Cardiac muscle cell (in vitro differentiated cells and primary cell): ENCODE measurements at places on chromosomes 7 and 10.

DNA sequence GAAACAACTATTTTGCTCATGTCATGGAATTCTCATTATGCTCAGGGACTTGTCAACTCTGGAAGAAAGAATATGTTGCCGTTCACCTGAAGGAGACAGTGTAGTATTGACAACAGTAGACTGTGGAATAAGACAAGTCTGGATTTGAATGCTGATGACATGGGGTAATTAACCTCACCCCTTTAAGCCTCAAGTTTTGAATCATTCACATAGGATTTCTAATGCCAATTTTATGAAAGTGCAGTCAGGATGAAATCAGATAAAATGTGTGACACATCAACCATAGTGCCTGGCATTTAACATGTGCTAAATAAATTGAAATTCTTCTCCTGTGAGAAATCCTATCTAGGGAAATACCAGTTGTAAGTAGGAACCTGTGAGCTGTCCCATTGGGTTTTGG, 305.8 kb downstream of the KIF20B start:
- peak; percentile 17 for DNase-seq

DNA sequence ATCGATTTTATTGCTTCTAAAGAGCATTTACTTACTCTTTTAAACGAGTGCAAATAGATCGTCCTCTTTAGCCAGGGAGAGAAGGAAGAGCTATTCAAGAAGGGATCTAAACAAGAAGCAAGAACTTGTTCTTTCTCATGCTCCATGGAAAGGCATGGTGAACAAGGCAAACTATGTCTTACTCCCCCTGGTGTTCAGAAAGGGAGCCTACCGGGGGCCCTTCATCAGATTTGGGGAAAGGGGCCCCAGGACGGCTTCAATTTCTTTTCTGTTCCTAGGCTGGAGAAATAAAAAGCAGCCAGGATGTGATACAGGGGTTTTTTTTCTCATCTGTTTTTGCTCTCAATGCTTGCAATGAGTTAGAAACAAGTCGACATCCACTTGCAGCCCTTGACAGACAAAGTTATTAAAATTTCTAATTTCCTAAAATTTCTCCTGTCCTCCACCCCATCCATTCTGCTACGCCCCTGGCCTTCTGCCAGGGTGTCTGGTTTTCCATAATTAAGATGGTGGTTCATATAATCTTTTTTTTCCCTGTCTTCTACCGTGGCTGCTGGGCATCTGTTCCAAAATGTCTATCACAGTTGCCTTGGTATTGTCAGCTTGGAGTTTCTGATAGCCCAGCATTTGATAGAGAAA, 214.4 kb downstream of the CREB5 start:
- DNase-seq = peak; percentile 48

- DNase-seq = no peak
Observed at GRCh38 chr7:146575903-146576302, 459.3 kb downstream of the CNTNAP2 start.

DNA sequence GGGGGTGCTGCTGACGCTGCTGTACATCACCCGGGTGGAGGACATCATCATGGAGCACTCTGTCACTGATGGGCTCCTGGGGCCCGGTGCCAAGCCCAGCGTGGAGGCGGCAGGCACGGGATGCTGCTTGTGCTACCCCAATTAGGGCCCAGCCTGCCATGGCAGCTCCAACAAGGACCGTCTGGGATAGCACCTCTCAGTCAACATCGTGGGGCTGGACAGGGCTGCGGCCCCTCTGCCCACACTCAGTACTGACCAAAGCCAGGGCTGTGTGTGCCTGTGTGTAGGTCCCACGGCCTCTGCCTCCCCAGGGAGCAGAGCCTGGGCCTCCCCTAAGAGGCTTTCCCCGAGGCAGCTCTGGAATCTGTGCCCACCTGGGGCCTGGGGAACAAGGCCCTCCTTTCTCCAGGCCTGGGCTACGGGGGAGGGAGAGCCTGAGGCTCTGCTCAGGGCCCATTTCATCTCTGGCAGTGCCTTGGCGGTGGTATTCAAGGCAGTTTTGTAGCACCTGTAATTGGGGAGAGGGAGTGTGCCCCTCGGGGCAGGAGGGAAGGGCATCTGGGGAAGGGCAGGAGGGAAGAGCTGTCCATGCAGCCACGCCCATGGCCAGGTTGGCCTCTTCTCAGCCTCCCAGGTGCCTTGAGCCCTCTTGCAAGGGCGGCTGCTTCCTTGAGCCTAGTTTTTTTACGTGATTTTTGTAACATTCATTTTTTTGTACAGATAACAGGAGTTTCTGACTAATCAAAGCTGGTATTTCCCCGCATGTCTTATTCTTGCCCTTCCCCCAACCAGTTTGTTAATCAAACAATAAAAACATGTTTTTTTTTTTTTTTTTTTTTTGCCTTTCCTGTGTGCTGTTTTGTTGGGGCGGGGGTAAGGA, 55.8 kb downstream of the TSPAN15 start:
- DNase-seq = no peak

DNA sequence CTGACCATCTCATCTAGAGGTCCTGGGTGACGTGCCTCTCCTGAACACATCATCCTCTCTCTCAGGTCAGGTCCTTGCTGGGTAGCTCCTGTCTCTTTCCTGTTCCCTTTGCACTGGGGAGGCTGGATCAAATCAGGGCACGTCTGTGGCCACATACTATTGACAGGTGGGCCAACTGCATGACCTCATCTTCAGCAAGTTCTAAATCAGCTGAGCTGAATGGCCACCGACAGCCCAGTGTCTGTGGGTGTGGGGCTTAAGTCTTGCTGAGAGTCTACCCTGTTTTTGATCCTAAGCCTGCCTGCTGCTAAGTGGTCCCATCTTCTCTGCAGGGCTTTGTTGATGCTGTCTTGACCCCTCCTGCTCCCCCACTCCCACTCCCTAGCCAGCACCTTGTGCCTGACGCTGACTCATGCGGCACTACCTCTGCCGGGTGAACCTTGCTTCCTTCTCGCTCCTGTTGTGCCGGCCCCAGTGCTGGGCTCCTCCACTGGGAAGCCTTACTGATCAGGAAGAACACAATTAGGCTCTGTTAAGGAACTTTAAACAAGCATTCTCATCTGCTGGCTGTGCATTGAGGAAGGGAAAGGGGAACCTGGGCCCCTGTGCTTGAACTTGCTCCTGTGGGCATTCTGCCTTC, 440.4 kb downstream of the PLXNA4 start:
- DNase-seq = no peak

DNA sequence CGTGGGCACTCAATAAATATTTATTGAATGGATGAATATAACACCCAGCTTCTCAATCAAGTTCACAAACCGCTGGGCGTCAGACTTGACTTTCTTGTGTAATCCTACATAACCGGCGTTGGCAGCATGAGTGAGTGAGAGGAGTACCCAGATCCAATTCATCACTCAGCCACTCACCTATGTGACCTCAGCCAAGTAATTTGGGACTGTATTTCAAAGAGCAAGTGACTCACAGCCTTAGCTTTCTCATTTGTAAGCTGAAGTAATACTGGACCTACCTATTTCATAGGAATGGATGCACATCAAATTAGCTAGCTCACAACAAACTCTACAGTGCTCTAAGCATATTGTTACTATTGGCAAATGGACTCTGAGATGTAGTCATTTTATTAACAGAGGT, 53.8 kb upstream of the FAM204A start:
- no peak for DNase-seq

DNA sequence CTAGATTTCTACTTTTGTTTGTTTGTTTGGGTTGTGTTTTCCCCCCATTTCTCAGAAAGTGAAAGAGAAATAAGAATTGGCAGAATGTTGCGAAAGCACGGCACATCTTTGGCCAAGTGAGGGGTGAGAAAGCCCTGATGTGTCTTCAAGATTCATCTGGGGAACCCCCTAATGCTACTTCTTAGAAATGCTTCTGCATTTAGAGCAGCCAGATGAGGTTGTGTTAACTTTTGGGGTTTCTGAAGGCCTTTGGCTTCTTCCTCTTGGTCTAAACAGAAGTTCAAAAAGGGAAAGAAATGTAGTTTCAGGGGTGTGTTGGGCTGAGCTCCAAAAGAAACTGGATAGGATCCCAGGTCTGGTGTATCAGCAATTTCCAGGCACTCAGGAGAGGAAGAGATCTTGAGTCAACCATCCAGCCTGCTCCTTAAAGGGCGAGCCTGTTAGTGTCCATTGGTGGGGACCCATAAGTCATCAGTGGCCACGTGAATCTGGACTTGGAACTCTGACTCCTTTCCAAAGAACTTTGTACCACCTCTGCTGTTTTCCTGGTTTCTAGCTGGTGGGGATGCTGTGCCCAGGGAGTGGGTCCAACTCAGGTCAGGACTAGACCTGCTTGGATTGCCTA, 6.5 kb downstream of the DUSP5 start:
- no peak for DNase-seq

DNA sequence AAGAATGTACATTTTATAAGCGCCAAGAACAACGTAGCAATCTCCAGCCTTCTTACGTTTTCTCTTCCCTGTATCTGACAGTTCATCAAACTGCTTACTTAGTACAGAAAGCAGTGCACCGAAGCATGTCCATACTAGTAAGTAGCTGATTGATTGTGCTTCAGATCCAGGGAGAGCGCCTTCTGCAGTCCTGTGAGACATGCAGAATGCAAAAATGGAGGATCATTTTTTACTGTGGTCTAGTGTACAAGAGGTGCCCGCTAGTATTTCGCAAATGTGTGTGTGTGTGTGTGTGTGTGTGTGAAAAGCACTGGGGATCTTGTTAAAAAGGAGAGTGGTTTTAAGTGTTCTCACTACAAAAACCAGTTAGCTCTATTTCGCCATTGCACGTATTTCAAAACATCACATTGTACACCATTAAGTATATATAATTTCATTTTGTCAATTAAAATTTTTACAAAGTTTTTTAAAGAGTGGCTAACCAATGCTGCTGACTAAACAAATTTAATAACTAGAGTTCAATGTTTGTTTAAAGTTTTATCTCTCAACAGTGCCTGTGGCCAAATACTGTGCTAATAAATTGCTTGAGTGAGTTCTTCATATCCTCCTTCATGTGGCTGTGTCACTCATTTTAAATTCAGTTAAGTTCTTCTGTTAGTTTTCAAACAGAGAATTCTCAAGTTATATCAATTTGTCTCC, 99.6 kb downstream of the ZMYND11 start:
- DNase-seq = no peak

- DNase-seq = peak; percentile 66
Observed at GRCh38 chr7:137591421-137591837, 247.9 kb upstream of the PTN start.

DNA sequence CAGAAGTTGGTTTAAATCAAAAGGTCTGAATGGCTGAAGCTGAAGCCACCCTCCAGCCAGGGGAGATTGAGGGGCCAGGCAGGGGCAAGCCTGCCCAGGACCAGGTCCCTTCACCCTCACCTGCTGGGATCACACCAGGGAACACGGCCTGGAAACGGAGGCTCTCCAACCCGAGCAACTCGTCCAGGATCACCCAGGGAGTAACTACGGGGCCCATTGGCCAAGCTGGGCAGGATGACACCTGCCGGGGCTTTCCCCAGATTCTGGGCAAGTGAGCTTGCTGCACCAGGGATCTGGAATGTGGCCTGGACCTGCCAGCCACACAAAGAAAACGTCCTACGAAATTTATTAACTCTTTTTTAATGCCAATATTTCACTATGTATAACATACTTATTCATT, 30.4 kb upstream of the PPP2R2D start:
- no peak for DNase-seq

- DNase-seq = peak; percentile 68
Observed at GRCh38 chr7:94298943-94299342, 95.8 kb upstream of the COL1A2 start.

- DNase-seq = no peak
Observed at GRCh38 chr10:45653454-45653853, 19.1 kb downstream of the ZFAND4 start.

GRCh38 chr7:50069613-50070012, 23.4 kb downstream of the ZPBP start:
- DNase-seq = no peak

DNA sequence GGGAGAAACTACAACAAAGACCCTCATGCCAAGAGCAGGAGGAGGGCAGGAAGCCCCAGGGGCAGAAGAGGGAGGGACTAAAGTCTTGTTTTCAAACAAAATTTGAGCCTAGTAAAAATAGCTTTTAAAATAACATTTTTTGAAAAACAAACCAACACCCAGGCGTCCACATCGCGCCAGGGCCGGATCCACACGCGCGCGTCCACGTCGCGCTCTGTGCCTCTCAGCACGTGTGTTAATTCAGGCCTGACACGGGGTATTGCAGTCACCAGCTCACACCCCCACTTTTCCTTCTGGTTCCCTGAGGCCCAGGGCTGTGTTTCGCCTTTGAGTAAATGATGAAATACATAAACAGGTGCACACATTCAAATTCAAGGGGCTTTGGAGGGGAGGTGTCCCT, 196.2 kb downstream of the TCERG1L start:
- DNase-seq = no peak

DNA sequence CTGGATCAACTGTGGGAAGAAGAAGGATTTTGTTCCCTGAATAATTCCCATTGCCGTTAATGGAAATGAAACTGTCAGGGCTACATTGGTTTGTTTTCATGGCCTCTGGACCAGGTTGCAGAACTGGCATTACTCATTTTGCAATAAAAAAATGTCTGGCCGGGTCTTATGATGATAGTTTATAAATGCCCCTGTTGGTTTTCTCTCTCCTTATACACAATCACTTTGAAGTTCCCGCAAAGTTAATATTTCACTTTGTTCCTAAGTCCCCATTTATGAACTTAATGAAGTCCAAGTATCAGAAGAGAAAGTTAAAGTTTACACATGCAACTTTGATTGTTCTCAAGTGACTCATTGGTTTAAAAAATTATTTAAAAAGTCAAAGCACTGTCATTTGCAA, 150.7 kb upstream of the PRR15 start:
- DNase-seq = no peak

DNA sequence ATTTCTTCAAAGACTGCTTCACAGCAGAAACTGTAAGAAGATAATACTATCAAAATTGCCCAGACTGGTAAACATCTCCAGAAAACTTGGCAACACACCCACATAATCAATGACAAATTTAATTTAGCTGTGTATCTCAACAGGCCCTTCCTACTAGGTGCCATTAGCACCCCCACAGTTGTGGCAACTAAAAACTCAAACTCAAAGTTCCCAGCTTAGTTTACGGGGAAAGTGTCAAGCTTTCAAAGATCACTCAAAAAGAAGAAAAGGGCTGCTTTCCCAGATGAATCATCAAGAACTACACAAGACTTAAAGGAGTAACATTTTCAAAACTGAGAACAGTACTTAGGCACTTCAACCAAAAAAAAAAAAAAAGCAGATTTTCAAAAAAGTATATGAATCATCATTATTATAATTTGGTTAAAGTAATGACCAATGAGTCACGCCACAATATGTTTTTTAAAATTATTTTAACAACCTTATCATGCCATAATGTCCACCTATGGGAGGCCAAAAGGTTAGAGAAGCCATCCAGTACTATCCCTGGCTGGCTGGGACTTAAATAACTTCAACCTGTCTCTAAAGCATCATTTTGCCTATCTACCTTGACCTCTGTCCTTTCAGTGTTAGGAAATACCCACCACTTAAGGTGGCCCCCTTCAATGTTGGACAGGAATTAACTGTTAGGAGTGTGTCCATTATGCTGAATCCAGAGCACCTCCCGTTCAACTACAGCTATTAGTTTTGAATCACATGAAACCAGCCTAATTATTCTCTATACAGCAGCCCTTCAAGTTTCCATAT, 90.8 kb downstream of the ZFAND4 start:
- no peak for DNase-seq

DNA sequence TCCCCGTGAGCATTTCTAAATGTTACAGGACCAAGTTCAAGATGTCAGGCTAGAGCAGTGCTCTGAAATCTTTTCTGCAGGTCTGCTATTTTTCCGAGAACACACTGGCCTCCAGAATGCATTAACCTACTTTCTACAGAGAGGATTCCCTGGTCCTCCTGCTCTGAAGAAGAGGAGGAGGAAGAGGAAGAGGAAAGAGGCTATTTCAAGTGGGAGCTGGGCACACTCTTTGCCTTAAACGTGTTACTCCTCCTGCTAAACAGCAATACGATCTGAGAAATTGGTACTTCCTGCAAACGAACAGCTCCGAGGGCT, 157.4 kb downstream of the FRMD4A start:
- no peak for DNase-seq
